CD8-positive, alpha-beta memory T cell (primary cell): ENCODE measurements at places on chromosomes 16 and 17.

GRCh38 chr17:27778183-27778582 lies 22.1 kb downstream of the NOS2 start:
- no peak for DNase-seq

GRCh38 chr16:84585886-84586285 lies 32.0 kb downstream of the COTL1 start:
- no peak for DNase-seq

DNA sequence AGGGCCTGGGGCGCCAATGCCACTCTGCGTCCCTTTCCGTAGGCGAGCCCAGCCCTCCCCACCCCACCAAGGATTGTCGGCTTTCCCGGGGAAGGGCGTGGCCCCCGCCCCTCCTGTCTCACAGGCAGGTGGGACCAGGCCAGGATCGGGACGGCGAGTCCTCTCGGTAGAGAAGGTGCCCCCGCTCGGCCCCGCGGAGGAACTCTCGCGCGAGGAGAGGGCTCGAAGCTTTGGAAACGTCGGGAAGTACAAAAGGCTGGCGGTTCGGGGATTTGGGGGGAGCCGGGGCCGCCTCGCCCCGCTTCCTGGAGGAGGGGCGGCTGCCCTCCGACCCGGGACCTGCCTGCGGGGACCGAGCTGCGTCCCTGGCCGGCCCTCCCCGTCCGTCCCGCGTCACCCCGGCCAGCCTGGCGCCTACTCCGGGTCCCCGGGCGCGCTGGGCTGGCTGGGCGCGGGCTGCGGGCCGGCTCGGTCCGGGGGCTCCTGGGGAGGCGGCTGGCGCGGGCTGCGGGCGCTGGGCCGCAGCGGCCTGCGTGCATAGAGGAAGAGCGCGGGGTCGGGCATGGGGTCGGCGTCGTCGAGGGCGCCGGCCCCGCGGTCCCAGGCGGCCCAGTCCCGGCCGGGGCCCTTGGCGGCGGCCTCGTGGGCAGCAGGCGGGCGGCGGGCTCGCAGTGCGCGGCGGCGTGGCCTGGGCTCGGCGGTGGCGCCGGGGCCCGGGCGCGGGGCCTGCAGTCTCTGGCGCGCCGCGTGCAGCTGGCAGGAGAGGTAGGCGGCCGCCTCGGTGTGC lies 12.6 kb upstream of the CLUH start:
- peak; percentile 15 for DNase-seq

DNA sequence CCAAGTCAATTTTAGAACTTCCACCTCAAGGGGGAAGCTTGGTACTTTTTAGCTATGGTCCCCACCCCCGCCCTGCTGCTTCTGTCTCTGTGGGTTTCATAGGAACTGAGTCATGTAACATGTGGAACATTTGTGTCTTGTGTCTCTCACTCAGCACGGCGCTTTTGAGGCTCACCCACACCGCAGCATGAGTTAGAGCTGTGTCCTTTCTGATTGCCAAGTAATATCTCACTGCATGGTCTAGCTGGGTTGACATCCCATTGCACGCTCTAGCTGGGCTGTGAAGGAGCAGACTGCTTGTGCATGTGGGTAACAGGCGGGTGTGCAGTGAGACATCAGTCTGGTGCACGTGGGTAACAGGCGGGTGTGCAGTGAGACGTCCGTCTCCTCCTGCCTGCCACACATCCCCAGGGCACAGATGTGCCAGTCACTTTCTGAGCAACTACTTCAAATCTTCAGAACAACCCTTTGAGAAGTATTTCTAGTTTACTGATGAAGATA lies 26.4 kb upstream of the SLC7A5 start:
- DNase-seq, result peak; percentile 89

DNA sequence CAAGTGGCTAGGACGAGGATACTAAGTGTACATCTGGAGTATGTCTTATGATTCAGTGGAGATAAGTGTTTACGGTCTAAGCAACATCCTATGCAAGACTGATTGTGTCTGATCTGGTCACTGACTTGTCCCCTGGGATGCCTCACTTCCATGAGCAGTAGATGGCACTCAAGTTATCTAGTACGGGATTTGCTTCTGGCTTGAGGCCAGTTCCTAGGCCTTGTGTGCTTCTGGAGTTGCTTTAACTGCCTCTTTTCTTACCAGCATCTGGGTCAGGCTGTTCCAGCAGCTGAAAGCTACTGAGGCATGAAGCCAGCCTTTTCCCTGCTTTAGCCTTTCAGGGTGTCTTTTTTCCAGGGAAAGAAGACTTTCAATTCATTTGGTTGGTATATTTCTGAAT lies 23.0 kb downstream of the SUPT6H start:
- DNase-seq, result no peak

- DNase-seq, result no peak
These were observed 20.4 kb upstream of the HEATR3 start for GRCh38 chr16:50045412-50045811.

GRCh38 chr16:70700101-70701020 lies 14.5 kb upstream of the MTSS2 start:
- DNase-seq, result no peak

DNA sequence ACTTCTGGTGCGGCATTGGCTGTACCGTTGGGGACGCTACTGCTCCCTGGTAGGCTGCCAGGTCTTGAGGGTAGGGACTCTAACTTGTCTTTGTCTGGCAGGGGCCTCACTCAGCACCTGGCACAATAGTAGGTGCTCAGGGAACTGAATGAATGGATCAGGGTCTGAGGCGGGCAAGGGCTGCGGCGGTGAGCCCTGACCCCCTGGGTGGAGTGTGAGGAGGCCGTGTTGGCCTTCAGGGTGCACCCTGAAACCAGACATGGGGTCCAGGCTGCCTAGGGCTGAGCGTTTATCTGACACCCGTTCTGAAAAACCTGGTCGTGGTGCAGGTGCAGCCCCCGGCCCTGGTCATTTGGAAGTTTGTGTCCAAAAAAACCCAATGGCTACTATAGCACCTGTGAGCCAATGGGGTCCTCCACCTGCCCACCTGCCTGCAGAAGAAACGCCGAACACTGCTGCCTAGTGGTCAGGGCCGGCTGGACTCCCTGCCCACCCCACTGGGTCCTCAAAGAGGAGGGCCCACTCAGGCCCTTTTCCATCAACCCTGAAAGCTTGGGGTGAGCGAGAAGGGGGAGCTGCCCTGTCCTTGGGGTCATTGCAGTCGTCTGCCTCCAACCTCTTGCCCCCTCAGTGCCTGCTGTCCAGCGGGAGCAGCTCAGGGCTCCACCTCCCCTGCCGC lies 4.9 kb upstream of the ATP6V0C start:
- no peak for DNase-seq

DNA sequence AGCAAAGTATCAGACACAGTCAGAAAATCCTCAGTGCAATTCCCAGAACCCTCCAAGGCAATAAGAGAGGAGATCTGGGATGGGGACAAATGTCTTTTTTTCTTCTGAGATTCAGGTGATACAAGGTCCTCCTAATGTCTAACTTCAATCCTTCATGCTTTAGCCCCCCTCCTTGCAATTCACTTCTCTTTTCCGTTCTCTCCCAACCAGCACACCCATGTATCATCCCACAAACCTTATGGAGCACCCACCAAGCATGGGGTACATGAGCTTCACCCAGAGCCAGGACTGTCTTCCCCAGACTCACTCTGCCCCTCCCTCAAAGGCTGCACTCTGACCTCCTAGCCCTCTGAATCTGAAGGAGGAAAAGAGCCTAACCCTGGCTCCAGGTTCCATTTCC lies 10.1 kb downstream of the HDAC5 start:
- no peak for DNase-seq
